ENCODE measurements at places on chromosomes 7 and 10. TPM values are rescaled to one million over a fixed set of nuclear protein-coding genes. Genes with fewer than 3 reads are reported as not detected.

Gene C7orf33
- not detected for total RNA-seq

Gene CFTR
- total RNA-seq = not detected

Gene RPP38
- total RNA-seq = 23.3 TPM

Gene CNNM1
- 0.28 TPM for total RNA-seq

Gene AMZ1
- not detected for total RNA-seq

Gene ADD3
- 28.9 TPM for total RNA-seq

Gene SAP25
- total RNA-seq = 9.2 TPM

Gene VGF
- 0.28 TPM for total RNA-seq

Gene GPR26
- total RNA-seq = not detected

Gene PLEKHS1
- total RNA-seq = not detected

Gene ZDHHC4
- total RNA-seq = 28.3 TPM

Gene PCDH15
- not detected for total RNA-seq

Gene DAGLB
- 26.8 TPM for total RNA-seq

Gene BTBD16
- not detected for total RNA-seq

Gene TPST1
- total RNA-seq = 1.1 TPM

Gene OR2A7
- 2.1 TPM for total RNA-seq

Gene ITGA8
- not detected for total RNA-seq

Gene ZNF804B
- total RNA-seq = not detected

Gene NODAL
- total RNA-seq = not detected

Gene C10orf143
- total RNA-seq = 2.5 TPM

Gene PLEKHA8
- total RNA-seq = 10.7 TPM

Gene NUTM2D
- total RNA-seq = 2.1 TPM

Gene SPDYE2B
- not detected for total RNA-seq

Gene SCART1
- total RNA-seq = 0.76 TPM

Gene DPYSL4
- 32.5 TPM for total RNA-seq

Gene SYT15B
- total RNA-seq = 0.12 TPM

Gene MKI67
- 161 TPM for total RNA-seq
